ENCODE measurements at places on chromosomes 5 and 9. TPM values are rescaled to one million over a fixed set of nuclear protein-coding genes. Genes with fewer than 3 reads are reported as not detected.

The HK3 gene
- polyA plus RNA-seq: 4.7 TPM

The LURAP1L gene
- 11.3 TPM for polyA plus RNA-seq

The SV2C gene
- polyA plus RNA-seq: 0.14 TPM

The CARD9 gene
- 1.3 TPM for polyA plus RNA-seq

The KCNN2 gene
- 3.4 TPM for polyA plus RNA-seq

The DCAF12 gene
- polyA plus RNA-seq: 5.7 TPM

The NPR2 gene
- polyA plus RNA-seq: 14.6 TPM

The BOD1 gene
- polyA plus RNA-seq: 42.5 TPM

The SLC45A2 gene
- 0.08 TPM for polyA plus RNA-seq
